NCI-H526 (cell line): ENCODE measurements at places on chromosomes 12 and 14.

DNA sequence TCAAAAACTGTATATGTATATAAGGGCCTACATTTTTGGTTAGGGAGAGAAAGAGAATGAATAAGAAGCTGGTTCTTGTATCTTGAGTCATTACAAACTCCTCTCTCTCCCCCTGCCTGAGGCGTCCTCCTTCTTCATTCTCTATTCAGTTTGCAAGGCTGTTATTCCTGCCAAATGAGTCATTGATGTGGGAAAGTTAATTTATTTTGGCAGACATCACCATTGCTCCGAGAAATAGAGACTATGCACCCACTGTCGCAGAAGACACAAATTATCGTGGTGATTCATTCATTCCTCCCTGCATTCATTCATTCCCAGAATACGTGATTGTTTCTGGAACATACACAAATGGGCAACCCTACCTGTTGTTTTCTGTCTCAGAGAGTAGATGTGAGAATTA is 112.5 kb upstream of the MED13L start:
- DNase-seq, result no peak

- peak; percentile 74 for DNase-seq
Observed at GRCh38 chr14:76486251-76486743, 110.4 kb downstream of the ESRRB start.

GRCh38 chr12:57852620-57853500 is 6.3 kb upstream of the CTDSP2 start:
- no peak for DNase-seq

GRCh38 chr12:47312808-47313426 is 233.2 kb upstream of the AMIGO2 start:
- no peak for DNase-seq

DNA sequence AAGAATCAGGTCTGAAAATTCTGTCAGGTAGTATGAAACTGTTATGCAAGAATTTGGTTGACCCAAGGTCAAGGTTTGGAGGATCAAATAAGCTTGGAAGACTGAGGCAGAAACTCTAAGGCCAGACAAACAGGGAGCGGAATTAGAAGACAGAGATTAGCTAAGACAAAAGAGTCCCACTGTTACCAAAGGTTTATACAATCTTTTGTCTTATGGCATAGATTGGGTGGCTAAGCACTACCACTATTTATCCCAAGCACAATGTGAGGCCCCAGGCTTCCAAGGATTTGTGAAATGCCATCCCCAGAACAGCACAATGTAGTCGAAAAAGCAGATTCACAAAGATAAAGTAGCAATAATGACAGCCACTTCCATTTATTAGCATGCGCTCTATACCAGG is 311.2 kb downstream of the SEC23A start:
- no peak for DNase-seq

GRCh38 chr14:25411781-25412757 is 362.1 kb upstream of the STXBP6 start:
- peak; percentile 2 for DNase-seq

GRCh38 chr12:5516371-5517241 is 84.7 kb downstream of the NTF3 start:
- DNase-seq, result no peak
